ENCODE measurements at places on chromosomes 1 and 21. TPM values are rescaled to one million over a fixed set of nuclear protein-coding genes. Genes with fewer than 3 reads are reported as not detected.

RGS8 gene
- 0.19 TPM for total RNA-seq

DNA sequence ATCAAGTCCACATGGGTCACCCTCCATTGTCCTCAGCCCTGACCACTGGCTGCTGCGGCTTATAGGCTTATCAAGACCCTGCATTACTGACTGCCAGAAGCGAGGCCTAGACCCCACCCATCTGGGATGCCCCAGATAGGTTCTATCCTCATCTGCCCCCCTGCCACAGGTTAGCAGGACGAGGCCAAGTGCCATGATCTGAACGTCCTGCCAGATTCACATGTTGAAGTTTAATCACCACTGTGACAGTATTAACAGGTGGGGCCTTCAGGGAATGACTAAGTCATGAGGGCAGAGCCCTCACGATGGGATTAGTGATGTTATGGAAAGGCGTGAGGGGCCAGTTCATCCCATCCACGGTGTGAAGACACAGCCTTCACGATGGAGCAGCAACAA lies 6.2 kb upstream of the CPLANE2 start:
- no peak for DNase-seq

PLA2G5 gene
- 0.09 TPM for total RNA-seq

- no peak for DNase-seq
Measured at GRCh38 chr1:184166485-184166884, 115.0 kb downstream of the TSEN15 start.

DNA sequence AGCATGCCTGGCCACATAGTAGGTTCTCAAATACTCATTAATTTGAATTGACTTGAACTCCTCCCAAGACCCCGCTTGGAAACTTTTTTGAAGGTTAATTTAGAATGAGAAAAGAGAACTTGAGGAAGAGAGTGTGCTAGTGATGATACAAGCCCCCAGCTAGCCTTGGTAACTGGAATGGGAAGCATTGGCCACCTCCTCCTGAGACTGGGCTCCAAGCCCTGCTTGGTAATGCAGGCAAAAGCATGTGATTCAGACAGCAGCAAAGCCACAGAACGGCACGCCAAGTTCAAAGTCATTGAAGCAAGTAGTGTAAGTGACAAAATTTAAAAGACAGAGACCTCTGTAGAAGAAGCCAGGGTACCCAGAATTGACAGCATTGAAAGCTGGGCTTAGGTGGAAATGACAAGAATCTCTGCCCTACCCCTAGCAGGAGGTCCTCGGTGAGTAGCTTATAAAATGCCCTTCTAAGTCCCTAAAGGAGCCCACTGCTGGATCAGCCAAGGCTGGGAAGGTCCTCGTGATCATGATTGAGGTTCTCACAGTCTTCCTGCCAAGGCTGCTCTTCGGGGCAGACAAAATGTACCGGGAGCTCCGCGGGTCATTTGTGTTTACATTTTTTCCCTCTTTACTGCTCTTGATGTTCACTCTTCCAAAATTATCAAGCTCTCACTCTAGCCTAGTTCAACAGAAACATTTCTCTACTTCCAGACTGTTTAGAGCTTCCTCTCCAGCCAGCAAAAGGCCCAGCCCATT lies 99.4 kb downstream of the TSEN15 start:
- no peak for DNase-seq

LAMC1 gene
- 20.5 TPM for total RNA-seq

DNA sequence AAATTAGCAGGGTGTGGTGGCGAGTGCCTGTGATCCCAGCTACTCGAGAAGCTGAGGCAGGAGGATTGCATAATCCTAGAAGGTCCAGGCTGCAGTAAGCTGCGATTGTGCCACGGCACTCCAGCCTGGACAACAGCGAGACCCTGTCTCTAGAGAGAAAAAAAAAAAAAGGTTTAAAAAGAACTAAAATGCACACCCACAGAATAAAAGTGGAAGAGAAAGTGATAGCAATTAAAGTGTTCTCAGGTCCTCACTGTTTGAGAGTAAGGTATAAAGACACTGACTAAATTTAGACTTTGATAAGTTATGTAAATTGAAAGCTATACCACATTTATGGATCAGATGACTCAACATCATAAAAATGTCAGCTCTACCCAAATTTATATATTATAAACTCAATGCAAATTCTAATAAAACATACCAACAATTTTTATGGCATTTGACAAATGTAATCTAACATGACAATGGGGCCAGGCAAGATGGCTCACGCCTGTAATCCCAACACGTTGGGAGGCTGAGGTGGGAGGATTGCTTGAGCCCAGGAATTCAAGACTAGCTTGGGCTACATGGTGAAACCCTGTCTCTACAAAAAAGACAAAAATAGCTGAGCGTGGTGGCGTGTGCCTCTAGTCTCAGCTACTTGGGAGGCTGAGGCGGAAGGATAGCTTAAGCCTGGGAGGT lies 11.8 kb downstream of the ZBTB17 start:
- no peak for DNase-seq
